ENCODE measurements at places on chromosomes 6 and 20.
A peak's percentile ranks its signal among the peaks of the same experiment; 100 is the strongest.

DNA sequence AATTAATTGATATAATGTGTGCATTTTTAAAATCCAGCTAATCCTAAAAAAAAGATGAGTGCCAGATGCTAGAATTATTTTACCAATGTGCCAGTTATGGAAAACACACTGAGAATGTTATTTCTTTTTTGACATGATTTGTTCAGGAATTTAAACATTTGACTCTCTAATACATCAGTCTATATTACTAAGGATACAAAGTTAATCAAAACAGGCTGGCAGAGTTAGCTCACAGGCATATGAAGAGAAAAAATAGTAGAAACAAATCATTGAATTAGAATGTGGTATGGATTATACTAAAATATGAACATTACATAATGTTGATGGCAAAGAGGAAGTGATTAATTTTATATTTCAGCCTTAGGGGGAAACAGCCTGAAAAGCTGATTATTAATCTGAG lies 368.3 kb upstream of the GJE1 start:
- no peak for DNase-seq

GRCh38 chr6:151376440-151376839 lies 14.9 kb downstream of the ZBTB2 start:
- no peak for DNase-seq

DNA sequence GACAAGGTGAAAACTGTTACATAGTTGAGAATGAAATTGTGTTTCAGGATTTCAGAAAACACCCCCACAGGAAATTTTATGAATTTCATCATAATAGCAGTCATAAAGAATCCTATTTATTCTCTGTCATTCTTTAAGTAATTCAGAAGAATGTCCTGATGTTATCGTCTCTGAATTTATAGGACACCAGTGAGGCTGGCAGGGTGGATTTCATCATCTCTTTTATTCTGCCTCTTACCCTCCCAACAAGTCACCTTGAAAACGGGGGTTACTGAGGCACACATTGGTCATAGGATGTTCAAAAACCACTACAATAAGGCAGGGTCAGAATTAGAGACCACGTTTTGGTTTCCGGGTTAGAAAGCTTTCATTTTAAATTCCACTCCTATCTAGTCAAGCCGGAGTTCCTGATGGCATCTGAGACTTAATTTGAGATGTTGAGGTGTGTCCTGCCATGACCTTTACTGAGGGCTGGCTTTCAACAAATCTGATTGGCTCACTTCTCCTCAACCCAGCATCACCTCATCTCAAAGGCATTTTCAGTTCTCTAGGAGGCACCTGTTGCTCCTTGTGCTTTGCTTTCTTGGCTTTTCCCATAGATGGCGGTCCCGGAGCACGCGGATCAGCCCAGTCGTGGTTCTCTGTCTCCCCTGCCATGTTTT lies 230.6 kb upstream of the SUPT3H start:
- peak; percentile 90 for DNase-seq

GRCh38 chr20:36384022-36384619 lies 78.0 kb downstream of the DLGAP4 start:
- DNase-seq, result no peak

DNA sequence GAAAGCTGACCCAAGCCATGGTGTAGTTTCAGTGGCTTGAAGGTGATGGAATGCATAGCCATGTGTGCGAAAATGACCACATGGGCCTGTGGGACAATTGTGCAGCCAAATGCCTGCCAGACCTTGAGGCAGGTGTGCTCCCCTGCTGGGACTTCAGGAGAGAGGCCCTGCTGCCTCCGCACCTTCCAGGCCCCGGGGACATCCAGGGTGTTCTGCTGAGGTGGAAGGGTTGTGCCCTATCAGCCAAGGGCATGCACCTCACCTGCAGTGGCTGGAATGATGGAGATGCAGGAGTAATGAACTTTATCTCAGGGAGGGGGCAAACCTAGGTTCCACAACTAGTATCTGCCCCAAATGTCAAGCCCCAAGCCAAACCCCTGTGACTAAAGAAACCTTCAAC lies 44.0 kb downstream of the PRND start:
- DNase-seq, result no peak

All from RCC 7860 (cell line).